ENCODE measurements at places on chromosomes 13 and 19. TPM values are rescaled to one million over a fixed set of nuclear protein-coding genes. Genes with fewer than 3 reads are reported as not detected.

The PRR36 gene
- total RNA-seq: not detected

The NLRP5 gene
- not detected for total RNA-seq

The NALCN gene
- not detected for total RNA-seq

The ZNF468 gene
- 18.7 TPM for total RNA-seq

The WDR62 gene
- total RNA-seq: 32.6 TPM
